ENCODE measurements at places on chromosomes 2 and 18.

DNA sequence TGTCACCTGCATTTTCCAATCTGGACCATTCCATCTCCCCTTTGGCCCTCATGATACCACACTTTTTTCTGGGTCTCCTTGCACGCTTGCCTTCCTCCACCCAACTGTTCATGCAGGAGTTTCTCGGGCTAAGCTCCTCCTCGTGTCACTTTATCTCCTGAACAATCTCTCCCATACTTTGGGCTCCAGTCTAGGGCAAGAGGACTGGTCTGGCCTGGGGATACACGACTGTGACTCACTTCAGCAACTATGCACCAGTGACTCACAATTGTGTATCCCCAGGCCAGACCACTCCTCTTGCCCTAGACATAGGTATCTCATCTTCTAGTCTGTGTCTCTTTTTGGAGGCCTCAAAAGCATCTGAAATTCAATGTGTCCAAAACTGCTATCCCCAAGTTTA, 149.4 kb upstream of the PTPRM start:
- DNase-seq = peak; percentile 96

DNA sequence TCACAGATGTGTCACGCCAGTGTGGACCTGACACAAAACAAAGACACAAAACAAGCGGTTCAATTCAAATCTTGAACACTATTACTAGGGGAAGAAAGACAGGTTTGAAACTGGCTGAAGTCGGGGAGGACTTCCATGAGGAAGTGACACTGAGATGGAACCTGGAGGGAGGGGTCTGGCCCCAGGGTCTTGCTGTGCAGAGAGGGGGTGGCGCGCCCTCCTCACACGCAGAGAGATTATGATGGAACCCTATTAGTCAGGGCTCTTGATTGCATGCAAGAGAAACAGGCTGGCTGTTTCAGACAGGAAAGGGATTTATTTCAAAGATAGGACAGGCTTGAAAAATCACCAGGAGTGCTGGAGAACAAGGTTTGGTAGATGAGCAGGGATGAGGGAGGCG, 363.6 kb upstream of the HS6ST1 start:
- DNase-seq = no peak

DNA sequence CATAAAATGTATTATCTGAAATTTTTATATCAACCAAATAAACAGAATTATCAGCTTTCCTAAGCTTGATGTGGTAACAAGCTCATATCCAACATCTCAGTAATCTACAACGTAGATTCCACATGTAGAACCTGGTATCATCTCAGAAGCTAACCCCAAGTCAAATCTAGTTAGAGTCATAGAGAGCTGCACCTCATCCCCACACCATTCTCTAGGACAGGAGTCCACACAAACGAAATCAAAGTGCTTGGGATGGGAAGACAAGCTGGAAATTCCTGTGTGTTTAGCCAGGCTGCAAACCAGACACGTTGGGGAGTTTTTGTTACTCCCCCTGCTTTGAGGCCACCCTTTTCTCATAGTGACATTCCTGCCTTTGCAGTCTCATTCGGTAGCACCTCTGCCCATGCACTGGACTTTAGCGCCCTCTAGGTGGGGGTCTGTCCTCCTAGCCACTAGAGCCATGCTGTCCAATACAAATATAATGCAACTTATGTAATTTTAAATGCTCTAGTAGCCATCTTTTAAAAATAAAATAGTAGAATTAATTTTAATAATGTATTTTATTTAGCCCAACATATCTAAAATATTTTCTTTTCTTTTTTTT, 28.1 kb upstream of the SATB2 start:
- DNase-seq = peak; percentile 68

DNA sequence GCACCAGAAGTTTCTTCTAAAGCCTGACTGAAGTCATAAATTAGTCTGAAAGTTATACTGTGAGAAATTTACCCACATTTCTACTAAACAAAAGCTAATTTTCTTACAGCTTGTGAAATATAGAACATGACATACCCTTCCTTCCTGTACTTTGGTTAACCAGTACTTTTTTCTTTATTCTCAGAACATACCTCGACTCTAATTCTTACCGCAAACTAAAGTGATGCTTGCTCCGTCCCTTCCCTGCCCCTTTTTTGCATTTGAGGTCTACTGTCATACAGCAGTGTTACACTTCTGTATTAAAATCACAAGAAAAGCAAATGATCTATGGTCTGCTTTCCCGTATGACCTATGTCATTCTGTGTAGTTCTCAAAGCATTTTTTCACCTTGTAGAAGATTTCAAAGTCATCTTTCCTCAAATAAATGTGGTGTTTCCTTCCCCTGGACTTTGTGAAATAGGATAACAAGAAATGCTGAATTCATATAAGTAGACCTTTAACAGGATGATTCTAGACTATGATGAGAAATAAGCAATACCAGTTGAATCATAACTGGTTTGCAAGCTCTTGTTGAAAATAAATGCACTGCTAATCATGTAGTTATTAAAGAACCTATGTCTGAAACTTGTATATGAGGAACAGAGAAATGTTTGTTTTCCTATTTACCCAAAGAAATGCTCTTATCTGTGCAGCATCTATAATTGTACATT, 30.4 kb downstream of the CYTIP start:
- no peak for DNase-seq

DNA sequence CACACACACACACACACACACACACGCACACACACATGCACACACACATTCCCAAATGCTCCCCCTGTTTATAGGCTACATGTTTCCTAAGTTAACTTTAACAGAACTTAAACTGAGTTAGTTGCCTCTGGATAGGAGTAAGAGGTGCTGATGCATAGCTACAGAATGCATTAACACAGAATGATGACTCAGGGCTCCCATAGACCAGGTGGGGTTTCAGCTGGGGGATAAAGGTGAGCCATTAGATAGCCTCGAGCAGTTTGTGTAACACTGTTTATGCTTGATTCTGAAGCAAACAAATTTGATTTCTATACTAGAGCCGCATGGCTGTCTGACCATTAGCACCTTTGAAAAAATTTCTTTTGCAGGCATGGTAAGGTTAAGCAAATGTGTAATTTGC, 741.0 kb downstream of the PLCL1 start:
- DNase-seq = peak; percentile 31

DNA sequence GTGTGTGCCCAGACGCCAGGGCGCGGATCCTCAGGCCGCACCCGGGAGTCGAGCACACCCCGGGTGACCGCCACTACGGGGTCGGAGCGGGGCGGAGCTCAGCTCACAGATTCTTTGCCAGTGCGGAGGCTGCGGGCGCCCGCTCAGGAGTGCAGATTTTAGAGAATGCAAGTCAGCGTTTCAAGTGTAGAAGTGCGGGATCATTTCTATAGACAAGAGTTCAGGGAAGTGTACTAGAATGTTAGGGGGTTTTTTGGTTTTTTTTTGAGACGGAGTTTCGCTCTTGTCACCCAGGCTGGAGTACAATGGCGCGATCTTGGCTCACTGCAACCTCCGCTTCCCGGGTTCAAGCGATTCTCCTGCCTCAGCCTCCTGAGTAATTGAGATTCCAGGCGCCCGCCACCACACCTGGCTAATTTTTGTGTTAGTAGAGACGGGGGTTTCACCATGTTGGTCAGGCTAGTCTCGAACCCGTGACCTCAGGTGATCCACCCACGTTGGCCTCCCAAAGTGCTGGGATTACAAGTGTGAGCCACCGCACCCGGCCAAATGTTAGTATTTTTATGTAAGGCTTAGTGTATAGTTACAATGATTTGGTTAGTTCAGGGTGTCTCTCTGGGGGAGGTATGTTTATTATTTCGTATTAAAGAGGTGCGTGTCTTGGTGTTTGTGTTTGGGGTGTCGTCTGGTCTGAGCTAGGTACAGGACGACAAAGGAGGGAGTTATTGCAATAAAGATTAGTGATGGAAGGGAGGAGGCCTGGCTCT, 619 bp upstream of the FAM168B start:
- DNase-seq = peak; percentile 98

DNA sequence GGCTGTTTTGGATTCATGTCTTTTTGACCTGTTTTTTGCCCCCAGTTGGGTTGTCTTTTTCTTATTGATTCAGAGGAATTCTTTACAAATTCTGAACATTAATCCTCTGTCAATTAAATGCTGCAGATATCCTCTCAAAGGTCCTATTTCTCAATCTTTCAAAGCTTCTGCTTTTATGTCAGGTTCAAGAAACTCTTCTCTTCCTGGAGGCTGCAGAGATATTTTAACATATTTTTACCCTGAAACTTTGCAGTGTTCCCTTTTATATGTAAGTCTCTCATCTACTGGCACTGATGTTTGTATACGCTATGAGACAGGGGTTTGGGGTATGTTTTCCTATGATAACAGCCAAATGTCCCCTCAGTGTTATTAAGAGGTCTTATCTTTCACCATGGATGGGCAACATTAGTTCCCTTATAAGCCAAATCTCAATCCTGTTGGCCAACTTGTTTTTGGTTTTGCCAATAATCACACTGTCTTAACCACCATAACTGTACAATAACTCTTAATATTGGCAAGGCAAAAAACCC, 159.3 kb downstream of the HDAC4 start:
- no peak for DNase-seq

DNA sequence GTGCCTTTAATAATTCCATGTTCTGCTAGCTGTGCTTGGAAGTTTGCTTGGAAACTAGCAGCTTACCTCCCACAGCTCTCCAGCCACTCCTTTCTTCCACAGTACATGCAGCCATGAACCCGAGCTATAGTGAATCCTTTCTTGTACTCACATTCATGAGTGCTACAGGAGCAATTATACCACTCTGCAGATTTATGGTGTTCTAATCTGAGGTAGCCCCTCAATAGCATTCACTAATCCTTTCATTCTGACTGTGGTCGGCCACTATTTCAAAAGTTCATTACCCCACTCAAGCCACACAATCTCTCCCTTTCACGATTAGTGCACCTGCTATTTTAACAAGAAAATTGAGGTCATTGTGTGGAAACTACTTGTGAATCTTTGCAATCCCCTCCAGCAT, 53.2 kb downstream of the CSRNP3 start:
- DNase-seq = no peak

DNA sequence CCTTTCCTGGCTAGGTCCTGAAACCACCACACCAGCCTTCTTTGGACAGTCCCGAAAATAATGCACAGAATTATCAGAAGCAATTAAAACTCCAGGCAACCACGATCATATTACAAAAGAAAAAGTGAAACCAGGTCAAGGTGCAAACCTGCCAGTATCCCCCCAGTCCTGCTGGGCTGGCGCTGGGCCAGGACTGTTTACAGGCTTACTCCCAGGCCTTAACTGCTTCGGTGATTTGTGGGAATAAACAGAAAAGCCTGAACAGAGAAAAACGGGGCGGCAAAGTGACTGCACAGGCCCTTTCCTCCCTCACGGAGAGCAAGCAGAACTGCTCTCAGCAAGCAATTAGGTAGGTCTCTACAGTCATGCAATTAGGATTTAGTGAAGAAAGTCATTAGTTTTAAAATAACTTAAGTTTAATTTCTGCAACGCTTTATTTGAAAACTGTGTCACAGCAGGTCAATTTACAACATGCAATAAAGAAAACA, 1.3 kb downstream of the HDAC4 start:
- DNase-seq = no peak

DNA sequence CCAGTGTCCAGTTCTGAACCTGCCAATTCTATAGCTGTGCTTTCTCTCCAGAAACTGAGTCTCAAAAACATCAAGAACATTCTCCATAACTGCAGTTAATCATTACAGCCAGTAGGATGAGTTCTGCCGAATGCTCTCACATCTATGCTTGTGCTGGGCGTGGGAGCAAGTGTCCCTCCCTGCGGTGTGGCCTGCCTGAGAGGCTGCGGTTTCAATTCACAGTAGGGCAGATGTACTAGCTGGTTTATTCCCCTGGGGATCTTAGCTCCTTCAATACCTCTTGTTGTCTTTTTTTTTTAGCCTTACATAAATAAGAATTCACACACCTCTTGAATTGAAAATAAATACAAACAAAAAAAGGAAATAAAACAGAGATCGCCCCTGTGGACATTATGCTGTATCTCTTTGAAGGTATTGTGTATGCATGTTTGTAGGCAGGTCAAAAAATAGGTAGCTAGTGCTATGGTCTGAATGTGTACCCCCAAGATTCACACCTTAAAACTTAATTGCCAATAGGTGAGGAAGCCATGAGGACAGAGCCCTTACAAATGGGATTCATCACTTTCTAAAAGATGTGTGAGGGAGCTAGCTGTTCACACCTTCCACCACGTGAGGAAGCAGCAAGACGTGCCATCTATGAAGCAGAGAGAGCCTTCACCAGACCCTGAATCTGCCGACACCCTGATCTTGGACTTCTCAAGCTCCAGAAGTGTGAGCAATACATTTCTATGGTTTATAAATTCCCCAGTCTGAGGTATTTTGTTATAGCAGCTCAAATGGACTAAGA, 74.3 kb downstream of the BCL2L11 start:
- no peak for DNase-seq

GRCh38 chr2:47782381-47782670, 619 bp upstream of the MSH6 start:
- DNase-seq = peak; percentile 69

- DNase-seq = no peak
These were observed 404.7 kb upstream of the CDH2 start for GRCh38 chr18:28581521-28582071.

GRCh38 chr2:17975401-17975800, 96.9 kb downstream of the KCNS3 start:
- no peak for DNase-seq

GRCh38 chr2:224802407-224802806, 86.2 kb upstream of the CCDC195 start:
- no peak for DNase-seq

DNA sequence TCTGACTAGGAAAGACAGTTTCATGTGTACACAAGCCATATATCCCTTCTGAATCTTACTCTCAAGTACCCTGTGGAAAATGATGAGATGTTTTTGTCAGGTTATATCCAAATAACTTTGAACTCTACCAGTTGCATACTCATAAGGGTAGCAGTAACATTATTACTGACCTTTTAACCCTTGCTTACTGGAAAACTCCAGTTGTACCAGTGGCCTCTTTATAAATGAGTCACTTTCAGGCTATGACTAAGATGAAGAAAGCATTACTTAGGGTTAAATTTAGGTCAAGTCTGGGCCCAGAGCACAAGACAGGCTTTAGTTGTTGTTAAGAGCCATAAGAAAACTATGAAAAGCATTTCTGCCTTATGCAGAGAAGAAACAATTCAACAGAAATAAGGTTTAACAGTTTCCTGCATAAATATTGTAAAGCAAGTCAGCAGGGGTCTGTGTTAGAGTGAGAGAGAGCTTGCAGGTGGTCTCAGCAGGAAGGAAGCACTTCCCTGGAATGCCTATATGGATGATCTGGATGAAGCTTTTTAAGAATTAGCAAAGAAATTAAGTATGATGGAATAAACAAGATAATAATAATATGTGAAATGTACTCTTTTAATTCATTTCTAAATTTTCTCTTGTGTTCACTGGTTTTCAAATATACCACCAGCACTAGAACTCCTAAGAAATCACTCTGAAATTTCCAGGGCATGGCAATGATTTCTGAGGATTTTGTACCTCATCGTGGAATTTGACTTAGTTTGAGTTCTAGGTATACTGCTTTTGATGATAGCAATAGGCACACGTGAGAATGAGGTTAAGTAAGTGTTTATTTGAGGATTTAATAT, 126.6 kb downstream of the UBE2E3 start:
- no peak for DNase-seq

- DNase-seq = no peak
These were observed 527.6 kb upstream of the MEX3C start for GRCh38 chr18:51724790-51725721.

Measured in trophoblast cell (in vitro differentiated cells and primary cell).